ENCODE measurements at places on chromosomes 7 and 10.

- DNase-seq: no peak
Observed at GRCh38 chr7:15853832-15854470, 167.5 kb upstream of the MEOX2 start.

GRCh38 chr10:44306147-44306710 lies 78.7 kb downstream of the CXCL12 start:
- no peak for DNase-seq

DNA sequence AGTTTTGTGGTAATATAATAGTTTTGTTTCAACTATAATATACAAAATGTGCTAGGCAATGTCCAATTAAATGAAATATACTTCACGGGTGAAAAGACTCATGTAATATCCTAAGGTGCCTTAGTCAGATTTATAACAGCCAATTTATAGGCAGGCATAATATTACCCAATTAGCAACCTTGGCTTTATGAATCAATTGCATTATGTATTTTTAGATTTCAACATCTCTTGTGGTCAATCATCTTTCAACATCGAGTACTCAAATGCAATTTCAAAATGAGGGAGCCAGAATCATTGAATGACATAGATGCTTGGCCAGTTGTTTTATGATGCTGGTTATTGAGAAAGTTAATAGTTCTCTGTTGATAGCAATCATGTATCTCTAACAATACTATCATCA lies 110.3 kb upstream of the SP8 start:
- DNase-seq: no peak

GRCh38 chr7:136293841-136294391 lies 316.8 kb upstream of the MTPN start:
- DNase-seq: no peak

GRCh38 chr7:132138817-132139216 lies 437.5 kb downstream of the PLXNA4 start:
- no peak for DNase-seq

- DNase-seq: peak; percentile 44
Observed at GRCh38 chr7:27210441-27211083, 10.7 kb upstream of the HOXA13 start.

DNA sequence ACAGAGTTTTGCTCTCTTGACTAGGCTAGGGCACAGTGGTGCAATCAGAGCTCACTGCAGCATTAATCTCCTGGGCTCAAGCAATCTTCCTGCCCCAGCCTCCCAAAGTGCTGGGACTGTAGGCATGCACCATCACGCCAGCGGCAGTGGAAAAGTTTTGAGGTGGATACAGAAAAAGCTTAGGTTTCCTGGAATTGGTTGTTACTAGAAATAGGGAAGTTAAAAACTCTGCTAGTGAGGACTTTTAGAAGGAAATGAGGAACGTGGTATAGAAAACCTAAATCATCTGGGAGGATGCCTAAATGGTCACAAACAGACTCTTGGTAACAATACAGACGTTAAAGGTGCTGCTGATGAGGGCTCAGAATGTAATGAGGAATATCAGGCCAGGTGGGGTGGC lies 10.9 kb upstream of the SNX8 start:
- no peak for DNase-seq

GRCh38 chr7:27030393-27031050 lies 65.3 kb downstream of the HOXA1 start:
- no peak for DNase-seq

DNA sequence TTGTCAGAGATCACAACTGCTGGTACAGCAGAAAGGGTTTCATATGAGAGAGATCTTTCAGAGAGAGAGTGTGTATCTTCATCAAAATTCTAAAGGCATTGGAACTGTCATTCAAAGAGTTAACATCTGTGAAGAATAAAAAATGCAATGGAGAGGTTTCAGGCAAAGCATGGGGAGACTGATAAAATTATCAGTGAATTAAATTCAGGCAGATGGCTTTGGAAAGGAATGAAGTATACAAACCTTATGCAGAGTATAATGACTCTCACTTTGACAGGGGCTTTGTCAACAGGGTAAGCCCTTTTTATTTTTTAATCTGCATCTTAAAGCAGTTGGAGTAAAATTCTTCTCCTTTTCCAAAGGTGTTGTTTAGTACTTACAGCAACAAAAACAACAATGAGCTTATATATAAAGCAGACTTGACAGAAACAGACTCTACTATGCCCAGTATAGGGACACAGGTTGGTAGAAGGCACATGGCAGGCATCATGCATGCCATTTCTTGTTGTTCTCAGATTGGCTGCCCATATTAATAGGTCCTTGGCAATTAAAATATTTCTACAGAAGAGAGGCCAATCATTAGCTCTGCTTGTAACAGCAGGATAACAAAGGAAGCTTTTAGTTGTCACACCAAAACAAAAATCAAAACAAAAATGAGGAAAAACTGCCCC lies 54.9 kb upstream of the NXPH1 start:
- no peak for DNase-seq
